ENCODE measurements at places on chromosomes 5 and 9.
A peak's percentile ranks its signal among the peaks of the same experiment; 100 is the strongest.

- no peak for DNase-seq
Measured at GRCh38 chr5:170599756-170600155, 95.9 kb downstream of the KCNIP1 start.

GRCh38 chr9:98867429-98868168 lies 60.1 kb downstream of the GALNT12 start:
- DNase-seq = no peak

GRCh38 chr9:92165484-92165883 lies 50.3 kb upstream of the SPTLC1 start:
- no peak for DNase-seq

- DNase-seq = no peak
Measured at GRCh38 chr5:126857472-126858410, 80.8 kb downstream of the LMNB1 start.

DNA sequence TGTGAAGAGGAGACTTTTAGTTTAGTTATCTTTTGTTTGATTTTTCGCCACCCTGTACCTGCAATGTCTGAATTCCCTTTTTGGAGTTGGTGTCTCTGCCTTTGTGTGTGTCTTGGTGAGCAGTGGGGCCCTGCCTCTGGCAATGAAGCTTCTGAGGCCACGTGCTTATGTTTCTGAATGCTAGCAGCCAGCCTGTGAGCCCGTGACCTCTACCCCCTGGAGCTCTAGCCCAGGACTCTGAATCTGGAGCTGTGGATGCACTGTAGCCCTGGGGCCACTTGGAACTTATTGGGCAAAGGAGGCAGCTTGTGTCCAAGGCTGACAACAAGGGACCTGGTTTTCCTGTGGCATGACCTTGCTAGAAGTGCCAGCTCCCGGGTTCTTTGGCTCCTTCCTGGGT lies 19.4 kb downstream of the ENTREP1 start:
- DNase-seq = no peak

DNA sequence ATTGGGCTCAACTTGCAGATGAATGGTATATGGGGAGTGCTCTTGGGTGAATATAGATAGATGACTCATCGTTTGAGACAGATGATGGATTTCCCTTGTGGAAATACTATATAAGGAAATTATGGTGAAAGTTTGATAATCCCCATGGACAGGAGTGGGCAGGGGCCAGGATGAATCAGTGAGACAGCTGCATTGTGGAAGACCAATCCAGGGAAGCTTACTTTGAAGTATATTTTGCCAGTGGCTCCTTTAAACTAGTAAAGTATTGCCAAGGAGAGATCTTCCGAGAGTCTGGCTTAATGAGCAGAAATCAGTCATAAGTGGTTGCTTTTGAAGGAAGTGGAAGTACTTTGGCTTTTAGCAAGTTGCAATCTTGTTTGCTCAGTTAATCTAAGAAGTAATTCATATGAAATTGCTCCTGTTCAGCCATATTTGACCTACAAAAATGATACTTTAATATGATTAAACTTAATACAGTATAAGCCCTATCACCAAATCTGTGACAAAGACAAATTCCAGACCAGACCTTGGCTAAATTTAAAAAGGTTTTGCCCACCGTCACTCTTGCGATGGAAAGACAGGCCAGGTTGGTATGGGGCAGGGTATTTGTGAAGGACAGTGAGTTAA lies 9.3 kb upstream of the TNC start:
- no peak for DNase-seq

GRCh38 chr9:114099669-114100270 lies 678 bp upstream of the KIF12 start:
- peak; percentile 64 for DNase-seq

DNA sequence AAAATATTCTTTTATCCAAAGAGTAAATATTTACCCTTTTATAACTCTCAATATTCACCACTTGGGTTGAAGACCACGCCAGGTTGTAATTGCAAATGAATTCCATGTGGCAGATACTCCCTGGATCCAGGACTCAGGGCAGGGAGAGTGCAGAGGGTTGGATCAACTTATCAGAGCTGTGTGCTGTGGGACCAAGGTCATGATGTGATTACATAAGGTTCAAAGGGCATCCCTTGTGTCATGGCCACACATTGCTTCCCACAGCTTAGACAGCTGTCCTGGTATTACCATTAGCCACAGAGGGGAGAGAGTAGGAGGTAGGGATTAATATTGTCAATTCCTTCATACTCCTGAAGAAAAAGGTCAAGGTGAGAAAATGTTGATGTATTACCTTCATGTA lies 133.9 kb downstream of the JAKMIP2 start:
- DNase-seq = no peak

DNA sequence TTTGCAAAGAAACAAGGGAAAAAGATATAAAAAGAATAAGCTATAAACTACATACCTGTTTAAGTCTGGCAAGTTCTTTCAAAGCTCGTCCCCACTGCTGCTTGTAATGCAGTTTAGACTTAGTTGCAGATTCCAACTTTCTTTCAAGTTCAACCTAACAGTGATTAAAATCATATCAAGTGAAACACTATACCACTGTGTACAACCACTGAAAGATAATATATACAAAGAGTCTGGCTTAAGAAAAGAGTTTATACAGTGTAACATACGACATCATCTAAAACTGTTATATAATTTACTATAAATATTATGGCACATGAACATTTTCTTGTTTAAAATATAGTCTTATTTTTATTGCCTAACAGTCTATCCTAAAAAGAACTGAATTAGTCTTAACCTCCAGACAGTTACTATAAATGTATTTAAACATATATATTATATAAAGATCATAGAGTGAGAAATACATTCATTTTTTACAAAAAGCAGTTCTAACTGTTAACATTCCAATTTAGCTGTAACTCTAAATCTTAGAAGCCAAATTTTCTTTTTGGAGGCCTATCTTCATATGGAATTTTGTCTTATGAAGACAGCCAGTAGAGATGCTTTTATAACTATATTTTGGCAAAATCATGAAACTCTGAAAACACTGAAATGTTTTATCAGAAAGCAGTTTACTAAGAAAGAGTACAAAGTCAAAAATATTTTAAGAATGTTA lies 58.6 kb downstream of the CEP120 start:
- DNase-seq = no peak

DNA sequence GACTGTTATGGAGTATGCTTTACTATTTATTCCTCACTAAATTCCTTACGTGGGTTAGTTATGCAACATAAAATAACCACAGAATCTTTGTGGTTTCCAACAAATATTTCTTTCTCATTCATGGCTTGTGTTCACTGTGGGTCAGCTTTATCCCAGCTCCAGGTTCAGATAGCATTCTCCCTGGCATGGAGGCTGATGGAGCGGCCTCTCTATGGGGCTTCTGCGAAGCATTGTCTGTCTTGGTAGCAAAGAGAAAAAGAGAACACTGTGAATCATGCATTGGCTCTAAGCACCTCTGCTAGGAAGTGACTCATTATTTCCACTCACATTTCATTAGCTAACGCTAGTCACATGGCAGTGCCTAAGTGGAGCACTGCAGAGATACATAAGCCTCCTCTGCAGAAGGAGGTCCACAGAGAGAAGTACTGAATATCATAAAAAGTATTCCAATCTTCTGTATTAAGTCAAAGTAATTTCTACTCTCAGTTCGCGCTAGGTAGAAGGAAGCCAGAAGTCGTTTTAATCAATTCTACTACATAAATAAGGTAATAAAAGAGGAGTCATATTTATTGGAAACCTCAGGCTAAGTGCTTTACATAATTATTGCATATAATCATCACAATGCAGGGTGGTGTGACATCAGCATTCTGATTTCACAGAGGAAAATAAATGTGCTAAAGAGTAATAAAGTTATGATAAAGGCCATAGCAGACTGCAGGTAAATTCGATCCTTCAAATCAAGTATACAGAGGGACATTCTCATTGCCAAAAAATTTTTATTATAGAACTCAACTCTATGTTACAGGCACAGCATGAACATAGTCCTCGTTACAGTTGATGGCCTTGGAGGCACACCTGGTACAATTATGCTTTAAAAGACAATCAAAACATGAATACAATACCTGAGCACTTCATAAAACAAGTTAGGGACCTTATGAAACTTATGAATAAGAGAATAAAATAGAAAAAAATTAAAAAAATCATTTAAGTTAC lies 531.1 kb downstream of the CETN3 start:
- no peak for DNase-seq

DNA sequence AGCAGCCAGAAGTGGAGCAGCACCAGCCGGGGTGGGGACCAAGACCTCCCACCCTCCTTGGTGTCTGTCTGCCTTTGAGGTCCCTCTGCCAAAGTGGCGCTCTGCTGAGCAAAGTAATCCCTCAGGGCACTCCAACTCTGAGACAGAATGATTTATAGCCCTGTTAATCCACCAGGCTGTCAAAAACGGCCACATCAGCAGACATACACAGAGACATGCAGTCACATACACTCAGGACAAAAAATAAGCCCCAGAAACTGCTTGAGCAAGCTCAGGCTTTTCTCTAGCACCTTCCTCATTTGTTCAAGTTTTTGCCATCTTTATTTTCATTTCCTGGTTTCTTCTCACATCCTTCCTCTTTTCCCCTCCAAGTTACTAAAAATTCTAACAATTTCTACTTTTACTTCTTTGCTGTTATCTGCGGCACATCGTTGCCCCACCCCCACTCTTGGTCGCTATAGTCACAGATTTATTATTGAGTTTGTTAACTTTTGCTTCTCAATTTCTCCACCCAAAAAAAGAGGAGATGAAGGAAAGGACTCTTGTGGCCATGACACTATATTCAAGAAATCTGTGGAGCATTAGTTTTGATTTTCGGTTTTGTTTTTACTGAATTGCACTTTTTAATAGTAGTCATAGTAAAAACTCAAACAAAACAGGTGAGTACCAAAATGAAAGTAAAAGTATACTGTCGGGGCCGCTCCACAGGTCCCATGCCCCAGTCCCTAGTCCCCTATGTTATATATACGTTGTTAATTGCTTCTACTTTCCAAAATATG lies 17.4 kb upstream of the ADRB2 start:
- DNase-seq = peak; percentile 85

DNA sequence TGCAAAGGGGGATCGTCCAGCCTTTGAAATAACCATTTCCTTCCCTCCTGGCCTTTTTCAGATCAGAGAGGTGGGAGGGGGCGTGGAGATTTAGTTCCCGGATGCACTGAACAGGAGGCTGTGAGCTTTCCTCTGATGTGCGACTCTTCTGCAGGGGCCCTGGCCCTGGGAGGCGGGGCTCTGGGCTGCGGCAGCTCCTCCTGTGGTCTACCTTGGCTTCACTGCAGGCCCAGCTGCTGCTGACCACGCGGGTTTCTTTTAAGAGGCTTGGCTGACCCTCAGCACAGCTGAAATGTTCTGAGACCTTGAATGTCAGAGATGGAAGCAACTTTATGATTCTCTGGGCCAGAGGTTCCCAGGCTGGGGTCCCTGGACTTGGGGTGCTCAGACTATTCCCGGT lies 27.0 kb upstream of the COL15A1 start:
- DNase-seq = no peak
